Choroid plexus epithelial cell (primary cell): ENCODE measurements at places on chromosomes 11 and 22.
A peak's percentile ranks its signal among the peaks of the same experiment; 100 is the strongest.

GRCh38 chr11:33040033-33040861, 875 bp downstream of the TCP11L1 start:
- DNase-seq, result peak; percentile 35

DNA sequence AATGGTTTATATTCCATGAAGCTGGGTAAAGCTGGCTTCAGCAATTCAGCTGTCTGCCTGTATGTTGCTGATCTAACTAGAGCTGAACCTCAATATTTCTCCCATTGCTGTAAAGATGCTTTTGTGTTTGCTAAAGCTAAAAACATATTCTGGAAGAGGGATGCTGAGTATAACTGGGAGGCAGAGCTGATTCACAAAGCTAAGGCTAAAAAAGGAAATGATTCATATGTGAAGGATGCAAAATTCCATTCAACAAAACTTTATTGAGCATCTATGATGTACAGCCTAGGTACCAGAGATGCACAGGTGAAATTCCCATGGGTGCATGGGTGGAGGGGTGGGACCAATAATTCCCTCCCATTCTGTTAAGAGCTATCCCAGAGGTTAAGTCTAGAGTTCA, 193.9 kb downstream of the KIF18A start:
- no peak for DNase-seq

GRCh38 chr11:45178890-45179671, 32.6 kb downstream of the PRDM11 start:
- DNase-seq, result peak; percentile 71

- DNase-seq, result no peak
Measured at GRCh38 chr11:123330948-123331347, 99.1 kb upstream of the GRAMD1B start.

GRCh38 chr11:11038782-11039181, 180.9 kb upstream of the ZBED5 start:
- DNase-seq, result no peak

GRCh38 chr11:2788168-2789071, 88.6 kb upstream of the KCNQ1OT1 start:
- no peak for DNase-seq
